ENCODE measurements at places on chromosomes 1 and 21.

GRCh38 chr1:52454779-52455178 is 50.4 kb downstream of the PRPF38A start:
- no peak for DNase-seq

- DNase-seq: no peak
Observed at GRCh38 chr1:4973341-4973740, 318.9 kb downstream of the AJAP1 start.

DNA sequence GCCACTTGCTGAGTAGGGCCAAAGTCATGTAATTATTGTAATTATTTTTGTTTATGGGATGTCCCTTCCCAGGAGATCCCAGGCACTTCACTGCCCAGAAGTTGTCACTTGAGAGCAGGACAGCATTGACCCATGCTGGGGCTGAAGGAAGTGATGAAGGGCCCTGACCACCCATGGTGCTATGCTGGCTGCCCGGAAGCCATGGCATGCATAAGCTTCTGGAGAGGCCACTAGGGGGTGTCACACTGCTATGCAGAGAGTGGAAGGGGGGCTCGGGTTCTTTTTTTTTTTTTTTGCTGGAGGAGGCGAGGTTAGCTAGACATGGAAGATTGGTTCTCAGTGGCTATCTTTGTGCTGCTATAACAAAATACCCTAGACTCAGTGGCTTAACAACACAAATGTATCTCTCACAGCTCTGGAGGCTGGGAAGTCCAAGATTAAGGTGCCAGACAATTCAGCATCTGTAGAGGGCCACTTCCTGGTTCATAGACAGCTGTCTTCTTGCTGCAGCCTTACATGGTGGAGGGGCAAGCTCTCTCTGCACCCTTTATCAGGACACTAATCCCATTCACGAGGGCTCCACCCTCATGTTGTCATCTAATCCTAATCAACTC is 84.9 kb downstream of the CNIH3 start:
- DNase-seq: no peak

DNA sequence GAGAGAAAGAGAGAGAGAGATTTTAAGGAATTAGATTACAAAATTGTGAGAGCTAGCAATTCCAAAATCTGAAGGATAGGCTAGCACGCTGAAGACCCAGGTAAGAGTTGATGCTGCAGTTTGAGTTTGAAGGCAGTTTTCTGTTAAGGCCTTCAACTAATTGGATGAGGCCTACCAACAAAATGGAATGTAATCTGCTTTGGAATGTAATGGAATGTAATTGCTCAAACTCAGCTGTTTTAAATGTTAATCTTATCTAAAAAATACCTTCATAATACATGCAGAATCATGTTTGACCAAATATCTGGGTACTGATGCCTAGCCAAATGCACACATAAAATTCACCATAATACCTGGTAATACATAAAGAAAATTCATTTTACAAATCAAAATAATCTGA is 976.1 kb downstream of the LTN1 start:
- DNase-seq: no peak

DNA sequence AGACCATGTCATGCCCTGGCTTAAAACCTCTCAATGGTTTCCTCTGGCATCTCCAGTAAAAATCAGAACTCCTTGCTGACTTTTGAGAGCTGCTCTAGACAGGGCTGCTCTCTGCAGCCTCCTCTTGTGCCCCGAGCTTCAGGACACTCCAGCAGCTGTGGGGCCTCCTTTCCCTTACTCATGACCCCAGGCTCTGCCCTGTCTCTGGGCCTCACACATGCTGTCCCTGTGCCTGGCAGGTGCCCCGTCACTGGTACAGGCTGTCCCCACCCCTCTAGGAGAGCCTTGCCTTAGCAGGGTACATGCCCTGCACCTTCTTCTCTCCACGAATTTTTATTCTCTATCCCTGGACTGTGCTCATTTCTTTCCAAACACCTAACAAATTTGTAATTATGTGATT is 43.2 kb downstream of the HIVEP3 start:
- no peak for DNase-seq

- no peak for DNase-seq
Observed at GRCh38 chr1:12279003-12279402, 49.2 kb downstream of the VPS13D start.

DNA sequence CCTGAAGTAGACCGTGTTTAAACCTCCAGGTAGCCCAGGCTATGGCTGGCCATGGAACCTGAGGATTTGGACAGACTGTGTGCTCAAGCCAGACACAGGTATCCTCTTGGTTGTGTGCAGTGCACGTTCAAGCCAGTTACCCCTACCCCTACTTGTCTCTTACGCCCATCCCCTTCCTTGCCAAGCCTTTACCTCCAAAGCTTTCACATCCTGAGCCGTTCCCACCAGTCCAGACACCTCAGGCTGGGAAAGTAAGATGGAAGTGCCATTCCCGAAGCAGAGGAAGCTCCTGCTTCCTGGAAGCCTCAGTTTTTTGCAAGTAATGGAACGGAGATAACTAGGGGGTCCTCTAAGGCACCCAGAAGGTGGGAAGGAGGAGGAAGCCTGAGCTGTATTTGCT is 41.5 kb upstream of the HMGB4 start:
- DNase-seq: no peak

GRCh38 chr1:214438530-214438929 is 112.9 kb downstream of the PTPN14 start:
- DNase-seq: no peak

DNA sequence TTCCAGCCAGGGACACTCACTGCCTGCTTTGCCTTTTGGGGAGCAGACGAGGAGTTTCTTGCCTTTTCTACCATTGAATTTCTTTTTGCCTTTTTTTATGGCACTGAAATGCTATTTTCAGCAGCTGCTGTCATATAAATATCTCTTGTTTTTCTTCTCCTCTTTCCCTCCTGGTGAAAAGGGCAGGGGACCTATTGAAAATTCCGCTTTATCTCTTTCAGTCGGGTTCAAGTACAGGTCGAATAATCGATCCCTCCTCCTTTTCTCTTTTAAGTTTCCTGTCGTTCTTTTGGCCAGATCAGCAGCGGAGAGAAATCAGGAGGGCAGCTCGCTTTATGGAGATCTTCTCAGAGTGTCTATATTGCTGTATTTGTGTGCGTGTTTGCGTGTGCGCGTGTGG is 67.4 kb upstream of the CASZ1 start:
- DNase-seq: no peak

DNA sequence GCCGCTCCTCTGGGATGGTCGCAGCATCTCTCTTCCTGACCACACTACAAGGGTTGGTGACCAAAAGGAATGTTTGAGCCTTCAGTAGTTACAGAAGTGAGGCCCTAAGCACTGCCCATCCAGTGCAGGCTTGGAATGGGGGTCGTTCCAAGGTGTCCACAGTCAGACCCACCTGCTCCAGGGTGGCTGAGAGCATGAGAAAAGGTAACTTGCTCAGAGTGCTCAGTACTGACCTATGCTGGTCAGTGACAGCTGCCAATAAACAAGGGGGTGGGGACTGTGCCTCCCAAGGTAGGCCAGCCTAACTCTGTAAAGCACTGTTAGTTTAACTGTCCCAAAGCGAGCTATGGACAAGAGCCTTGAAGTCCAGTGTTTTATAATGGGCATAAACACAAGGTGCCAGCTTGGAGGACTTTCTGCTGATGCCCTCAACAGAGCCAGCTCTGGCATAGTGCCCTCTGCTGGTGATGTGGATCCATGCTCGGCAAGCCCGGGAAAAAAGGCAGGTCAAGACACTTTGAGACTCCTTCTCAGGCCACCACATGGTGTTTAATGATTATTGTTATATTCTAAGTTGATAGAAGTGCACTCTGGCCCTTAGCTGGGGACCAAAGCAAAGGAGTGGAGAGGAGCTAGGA is 78.1 kb upstream of the DNAH14 start:
- peak; percentile 2 for DNase-seq

GRCh38 chr1:225848030-225848955 is 33.9 kb downstream of the TMEM63A start:
- DNase-seq: no peak

DNA sequence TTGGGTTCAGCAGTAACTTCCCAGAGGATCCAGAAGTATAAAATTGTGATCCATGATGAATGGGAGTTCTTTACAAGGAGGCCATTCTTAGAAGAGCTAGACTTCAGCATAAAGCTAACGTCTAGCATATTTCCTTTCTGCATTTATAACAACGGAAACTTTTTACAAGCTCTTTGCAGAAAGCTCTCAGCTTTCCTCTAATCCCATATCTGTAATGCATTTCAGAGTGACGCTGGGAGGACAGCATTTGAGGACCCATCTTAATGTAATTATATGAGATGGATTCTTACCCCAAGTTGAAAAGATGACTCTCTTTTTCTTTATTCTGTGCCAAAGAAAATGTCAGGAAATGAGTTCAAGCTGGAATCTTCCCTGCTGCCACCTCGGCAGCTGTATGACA is 132.0 kb upstream of the CACHD1 start:
- DNase-seq: no peak

GRCh38 chr1:243672539-243673074 is 177.4 kb downstream of the AKT3 start:
- no peak for DNase-seq

DNA sequence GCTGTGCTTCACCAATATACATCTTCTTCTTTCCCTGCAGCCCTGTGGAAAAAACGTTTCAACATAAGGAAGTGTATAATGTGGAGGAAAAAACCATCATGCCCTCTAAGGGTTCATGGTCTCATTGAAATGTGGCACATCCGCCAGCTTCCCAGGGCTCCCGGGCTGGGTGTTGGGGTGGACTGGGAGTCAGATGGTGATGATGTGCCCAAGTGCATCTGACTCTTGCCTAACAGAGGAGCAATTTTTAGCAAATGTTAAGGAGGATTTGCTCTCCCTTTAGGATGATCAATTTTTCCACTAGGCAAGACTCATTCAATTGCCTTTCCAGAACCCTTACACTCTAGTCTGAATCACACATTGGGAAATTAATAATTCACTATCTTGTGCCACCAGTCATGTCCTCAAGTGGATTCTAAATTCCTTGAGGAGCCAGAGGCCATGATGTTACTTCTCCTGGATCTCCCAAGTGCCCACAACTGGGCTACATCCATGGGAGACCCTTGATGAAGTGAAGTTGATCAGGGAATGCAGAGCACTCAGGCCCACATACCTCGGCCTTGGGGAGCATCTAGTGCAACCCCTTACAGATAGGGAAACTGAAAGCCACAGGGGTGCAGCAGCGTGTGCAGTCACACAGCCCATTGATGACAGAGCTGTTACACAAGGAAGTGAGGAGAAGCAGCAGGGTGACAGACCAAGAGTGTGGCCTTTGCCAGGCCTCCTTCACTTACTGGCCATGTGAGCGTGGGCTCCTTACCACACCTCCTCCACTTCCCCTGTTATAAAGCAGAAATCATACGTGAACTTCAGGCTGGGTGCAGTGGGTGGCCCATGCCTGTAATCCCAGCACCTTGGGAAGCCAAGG is 100.0 kb upstream of the SLC44A3 start:
- DNase-seq: no peak

DNA sequence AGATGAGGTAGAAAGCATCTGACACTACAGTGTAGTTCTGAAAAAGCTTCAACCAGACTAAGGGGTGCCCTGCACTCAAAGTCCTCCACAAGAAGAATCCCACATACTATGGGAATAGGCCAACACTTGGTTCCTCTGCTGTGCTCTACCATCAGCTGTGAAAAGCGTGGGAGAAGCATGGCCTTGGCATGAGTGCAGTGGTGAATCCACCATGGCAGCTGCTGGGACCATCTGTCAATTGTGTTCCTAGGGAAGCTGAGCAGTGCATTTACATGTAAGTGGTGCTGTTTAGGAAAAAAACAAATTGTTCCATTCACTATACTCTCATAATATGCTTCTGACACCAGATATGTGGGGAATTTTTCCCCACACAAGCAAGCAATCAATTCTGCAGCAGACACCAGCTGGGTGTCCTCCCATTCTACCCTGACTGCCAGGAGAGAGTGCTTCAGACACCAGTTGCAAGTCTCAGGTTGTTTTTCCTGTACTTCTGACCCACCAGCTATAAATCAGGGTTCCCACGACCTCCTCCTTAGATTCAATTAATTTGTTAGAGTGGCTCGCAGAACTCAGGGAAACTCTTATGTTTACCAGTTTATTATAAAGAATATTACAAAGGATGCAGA is 230.8 kb upstream of the CHRM3 start:
- no peak for DNase-seq

DNA sequence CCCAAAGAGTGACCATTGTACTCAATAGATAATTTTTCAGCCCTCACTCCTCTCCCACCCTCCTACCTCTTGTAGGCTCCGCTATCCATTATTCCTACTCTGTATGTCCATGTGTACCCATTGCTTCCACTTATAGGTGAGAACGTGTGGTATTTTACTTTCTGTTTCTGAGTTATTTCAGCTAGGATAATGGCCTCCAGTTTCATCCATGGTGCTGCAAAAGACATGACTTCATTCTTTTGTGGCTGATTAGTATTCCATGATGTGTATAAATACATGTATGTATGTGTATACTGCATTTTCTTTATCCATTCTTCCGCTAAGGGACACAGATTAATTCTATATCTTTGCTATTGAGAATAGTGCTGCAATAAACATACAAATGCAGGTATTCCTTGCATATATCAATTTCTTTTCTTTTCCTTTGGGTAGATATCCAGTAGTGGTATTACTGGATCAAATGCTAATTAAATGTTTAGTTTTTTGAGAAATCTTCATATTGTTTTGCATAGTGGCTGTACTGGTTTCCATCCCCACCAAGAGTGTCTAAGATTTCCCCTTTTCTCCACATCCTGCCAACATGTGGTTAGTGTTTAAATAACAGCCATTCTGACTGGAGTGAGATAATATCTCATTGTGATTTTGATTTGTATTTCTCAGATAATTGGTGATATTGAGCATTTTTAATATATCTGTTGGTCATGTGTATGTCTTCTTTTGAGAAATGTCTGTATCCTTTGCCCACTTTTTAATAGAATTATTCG is 4.9 kb downstream of the LY9 start:
- no peak for DNase-seq

- DNase-seq: no peak
Observed at GRCh38 chr1:201731142-201731541, 97.8 kb upstream of the IPO9 start.

GRCh38 chr21:16040601-16041000 is 310.8 kb downstream of the USP25 start:
- DNase-seq: no peak

Measured in T-helper 22 cell (primary cell).